ENCODE measurements at places on chromosomes 2 and 18.

DNA sequence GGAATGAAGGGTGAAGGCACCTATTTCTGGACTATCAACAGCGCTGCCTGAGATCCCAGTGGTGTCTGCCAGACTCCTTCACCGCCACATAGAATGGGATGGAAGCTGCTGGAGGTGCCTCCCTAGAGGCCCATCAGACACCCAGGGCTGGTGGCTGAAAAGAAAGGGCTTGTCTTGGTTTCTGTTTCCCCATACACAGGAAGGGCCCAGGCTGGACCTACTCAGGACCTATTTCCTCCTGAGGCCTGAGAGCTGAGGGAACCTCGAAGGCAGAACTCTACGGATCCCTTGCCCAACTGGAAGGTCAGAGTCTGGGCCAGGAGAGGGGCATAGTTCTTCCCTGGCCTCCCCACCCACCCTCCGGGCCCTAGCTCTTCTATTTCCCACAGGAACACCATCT lies 2.9 kb upstream of the CLEC4F start:
- no peak for DNase-seq

DNA sequence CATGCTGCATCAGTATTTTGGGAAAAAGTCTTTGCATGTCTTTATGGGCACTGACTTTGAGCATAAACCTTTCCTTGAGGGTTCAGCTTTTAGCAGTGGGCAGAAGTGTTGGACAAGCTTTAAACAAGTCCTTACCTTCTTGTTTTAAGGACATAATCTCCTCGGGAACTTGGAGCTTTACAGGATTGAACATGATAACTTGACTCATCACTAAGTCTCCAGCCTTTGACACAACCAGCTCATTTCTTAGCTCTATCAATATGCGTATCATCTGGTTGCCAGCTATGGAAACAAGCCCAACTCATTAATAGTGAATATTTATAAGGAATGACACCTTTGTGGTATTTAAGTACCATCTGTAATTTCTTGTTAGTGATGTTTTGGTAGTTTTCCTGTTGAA lies 21.0 kb upstream of the RAB27B start:
- no peak for DNase-seq

GRCh38 chr2:1731963-1732768 lies 12.1 kb downstream of the PXDN start:
- peak; percentile 91 for DNase-seq

DNA sequence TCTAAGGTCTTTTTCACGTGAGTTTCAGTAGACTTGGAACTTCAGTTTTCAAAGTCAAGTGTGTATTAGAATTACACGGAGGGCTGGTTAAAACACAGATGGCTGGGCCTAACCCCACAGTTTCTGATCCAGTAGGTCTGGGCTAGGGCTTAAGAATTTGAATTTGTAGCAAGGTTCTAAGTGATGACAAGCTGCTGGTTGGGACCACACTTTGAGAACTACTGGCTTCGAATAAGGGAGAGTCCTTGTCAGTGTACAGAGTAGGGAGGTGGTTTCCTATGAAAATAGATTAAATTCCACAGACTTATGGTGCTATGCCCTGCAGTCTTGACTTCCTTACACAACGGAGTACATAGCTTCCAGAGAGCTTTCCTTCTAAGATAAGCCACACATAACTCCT lies 4.5 kb downstream of the RHOB start:
- no peak for DNase-seq

DNA sequence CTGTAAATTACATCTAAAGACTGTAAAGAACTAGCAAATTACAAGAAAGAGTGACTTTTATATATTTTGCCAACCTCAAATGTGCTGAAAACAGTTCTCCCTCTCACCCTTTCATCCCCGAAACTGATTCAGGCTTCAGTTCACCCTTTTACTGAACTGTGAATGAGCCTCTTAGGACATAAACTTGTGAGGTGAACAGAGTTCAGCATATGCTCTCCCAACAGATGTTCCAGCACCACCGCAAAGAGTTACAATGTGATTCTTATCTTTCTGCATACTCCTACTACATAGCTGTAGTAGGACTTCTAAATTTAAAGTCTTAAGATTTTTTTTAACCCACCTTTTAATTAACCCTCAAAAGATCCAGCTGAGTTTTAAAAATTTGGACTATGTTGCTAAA lies 1.2 kb upstream of the ZCCHC2 start:
- no peak for DNase-seq

DNA sequence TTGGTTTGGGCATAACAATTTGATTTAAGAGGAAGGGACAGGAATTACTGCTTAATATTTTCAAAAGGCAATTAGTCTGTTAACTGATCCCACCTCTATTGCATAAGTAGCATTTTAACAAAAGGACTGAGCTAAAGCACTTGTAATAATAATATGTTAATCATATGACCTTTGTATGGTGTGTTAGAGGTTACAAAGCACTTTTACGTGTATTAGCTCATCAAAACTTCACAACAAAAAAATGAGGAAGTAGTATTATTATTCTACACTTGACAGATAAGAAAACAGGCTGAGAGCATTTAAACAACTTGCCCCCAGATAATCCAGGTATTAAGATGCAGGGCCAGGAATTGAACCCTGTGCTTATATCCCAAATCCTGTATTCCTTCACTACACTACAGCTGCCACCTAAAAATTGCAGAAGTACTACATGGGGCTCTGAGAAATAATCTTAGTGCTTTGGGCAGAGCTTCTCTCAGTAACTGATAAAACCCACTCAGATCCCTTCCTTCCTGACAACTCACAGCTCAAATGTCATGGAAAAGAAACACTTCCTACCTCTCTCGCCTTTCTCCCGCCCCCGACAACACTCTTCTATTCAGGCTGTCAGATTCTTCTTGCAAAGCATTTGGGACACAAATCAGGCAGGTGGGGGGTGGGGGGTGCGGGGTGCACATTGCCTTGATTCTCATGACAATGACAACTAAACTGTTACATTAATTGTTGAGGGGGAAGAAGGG lies 20.7 kb upstream of the KCTD1 start:
- DNase-seq, result no peak

GRCh38 chr18:23701544-23702064 lies 12.4 kb downstream of the LAMA3 start:
- no peak for DNase-seq

DNA sequence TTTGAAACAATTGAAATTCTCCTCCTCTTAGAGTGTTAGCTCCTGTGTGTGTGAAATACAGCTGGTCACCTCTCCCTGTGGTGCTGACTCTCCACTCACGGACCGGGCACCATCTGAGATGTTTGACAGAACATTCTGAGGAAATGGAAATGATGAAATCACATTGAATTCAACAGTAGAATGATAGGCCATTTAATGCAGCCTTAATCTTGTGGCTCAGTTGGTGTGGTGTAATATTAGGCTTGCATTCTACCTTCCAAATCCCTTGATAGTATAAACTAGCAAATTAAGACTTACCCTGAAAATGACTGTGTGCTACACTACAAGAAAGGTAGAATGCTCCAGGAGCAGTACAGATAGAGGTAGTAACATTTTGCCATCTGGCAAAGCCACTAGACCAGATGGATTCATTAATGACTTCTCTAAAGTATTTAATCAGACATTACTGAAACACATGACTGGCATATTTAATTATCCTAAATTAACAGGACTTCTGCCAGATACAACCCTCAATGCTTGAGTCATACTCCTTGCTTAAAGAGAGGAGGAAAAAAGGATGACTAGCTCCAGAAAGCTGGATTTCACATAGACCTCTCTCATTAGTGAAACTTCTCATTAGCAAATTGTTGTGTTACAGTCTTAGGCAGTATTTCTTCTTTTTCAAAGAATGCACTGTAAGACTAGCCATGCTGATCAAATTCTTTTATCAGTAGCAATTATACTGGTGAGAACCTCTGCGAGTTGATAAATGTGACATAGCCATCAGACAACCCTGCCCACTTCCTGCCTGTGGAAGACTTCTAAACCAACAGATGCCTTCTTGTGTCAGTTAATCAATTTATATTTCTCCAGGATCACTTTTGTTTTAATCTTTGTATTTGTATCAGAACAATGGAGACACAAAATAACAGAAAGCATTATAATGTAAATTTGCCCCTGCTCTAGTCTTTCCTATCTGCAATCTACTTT lies 80.6 kb downstream of the EML6 start:
- peak; percentile 93 for DNase-seq
